ENCODE measurements at places on chromosomes 12 and 14.

DNA sequence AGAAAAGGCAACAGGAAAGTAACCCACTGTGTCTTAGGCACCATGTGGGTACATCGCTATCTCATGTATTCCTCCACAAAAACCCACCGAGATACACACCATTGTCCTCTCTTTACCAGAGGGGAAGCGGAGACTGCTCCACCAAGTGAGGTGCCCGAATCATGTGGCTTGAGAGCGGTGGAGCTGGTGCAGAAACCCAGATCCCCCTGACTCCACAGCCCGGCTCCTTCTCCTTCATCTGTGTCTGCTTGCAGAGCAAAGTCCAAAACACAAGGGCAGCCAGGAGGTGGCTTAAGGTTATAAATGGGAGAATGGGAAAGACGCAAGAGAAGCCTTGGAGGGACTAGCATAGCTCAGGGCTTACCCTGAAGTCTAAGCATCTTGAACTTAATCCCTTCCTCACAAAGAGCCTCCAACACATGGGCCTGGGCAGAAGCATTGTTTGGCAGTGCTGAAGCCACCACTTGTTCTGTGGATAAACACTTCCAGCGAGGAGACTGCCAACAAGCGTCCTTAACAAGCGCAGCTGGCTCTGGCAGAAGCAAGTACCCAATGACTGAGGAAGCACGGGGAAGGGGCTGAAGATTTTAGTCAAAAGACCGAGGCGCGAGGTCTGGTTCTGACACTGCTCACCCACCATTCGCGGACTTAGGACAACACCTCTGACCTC lies 83.0 kb downstream of the TTC7B start:
- no peak for DNase-seq

- no peak for DNase-seq
Observed at GRCh38 chr14:56552615-56553014, 27.0 kb upstream of the TMEM260 start.

GRCh38 chr12:102024765-102025164 lies 37.0 kb downstream of the WASHC3 start:
- DNase-seq: no peak

DNA sequence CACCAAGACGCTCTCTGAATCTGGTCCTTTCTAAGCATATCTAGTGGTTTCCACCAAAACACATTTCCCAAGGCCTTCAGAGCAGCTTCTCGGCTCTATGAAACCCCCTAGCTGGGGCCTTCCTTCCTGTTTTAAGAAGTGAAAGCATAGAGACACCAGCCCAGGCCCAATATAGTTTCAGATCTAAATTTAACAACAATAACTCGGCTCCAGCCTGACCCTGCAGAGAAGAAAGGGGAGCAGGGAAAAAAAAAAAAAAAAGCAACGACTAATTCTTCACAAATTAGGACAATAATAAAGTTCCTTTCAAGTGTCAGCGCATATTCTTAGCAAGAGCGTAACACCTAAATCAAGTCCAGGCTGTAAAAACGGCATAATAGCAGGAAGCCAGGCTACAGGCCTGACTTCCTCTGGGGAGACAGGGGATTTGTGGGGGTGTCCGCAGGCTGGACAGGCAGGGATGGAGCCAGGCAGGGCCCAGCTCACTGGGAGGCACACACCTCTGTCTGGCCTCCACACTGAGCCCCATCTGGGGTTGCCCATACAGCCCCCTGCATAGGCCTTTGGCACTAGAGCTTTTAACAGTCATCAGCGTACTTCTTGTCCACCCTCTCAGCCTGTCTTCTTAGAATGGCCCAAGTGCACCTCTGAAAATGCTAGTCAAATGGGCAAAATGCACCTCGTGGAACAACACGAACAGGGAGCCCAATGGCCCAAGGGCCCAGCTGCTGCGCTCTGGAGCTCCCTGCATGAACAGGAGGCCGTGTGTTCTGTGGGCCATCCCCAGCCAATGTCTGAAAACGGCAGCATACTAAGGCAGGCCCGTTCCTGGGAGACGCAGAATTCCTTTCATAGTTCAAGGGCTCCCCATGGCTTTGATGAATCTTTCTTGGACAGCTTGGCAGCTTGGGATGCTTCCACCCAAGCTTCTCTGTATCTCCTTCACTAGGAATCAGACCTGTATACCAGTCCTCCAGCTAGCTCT lies 772.9 kb downstream of the MED13L start:
- no peak for DNase-seq

GRCh38 chr14:56216626-56217379 lies 98.6 kb downstream of the PELI2 start:
- no peak for DNase-seq

- DNase-seq: no peak
Observed at GRCh38 chr12:9237286-9237685, 29.1 kb upstream of the PZP start.

GRCh38 chr14:106490442-106490841 lies 964.1 kb downstream of the TMEM121 start:
- DNase-seq: no peak

DNA sequence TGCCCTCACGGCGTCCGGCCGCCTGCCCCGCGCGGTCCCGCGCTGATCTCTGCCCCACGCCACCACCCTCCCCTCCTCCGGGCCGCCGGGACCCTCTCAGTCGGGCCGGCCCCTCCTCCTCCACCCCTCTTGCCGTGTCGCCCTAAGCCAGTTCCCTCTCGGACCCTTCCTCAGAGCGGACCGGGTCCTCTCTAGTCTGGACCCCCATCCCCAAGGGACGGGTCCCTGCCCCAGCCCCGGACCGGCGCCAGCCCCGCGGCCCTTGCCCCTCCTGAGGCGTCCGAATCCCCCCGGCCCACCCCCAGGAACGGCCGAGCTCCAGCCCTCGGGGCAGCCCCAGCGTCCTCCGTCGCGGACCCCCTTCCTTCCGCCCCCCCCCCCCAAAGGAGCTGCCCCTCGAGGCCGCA lies 485 bp downstream of the PPP4R4 start:
- DNase-seq: no peak

GRCh38 chr14:51735851-51736250 lies 84.1 kb downstream of the FRMD6 start:
- no peak for DNase-seq

DNA sequence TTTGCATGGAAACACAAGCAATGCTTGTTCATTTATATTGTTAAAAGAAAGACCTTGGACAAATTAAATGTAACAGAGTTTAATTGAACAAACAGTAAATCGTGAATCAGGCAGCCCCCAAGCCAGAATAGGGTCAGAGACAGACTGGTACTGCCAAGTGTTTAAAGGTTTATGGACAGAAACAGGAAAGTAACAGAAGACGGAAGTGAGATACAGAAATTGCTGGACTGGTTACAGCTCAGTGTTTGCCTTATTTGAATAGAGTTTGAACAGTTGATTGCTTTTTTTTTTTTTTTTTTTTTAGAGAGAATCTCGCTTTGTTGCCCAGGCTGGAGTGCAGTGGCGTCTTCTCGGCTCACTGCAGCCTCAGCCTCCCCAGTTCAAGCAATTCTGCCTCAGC lies 50.3 kb downstream of the DAO start:
- no peak for DNase-seq

DNA sequence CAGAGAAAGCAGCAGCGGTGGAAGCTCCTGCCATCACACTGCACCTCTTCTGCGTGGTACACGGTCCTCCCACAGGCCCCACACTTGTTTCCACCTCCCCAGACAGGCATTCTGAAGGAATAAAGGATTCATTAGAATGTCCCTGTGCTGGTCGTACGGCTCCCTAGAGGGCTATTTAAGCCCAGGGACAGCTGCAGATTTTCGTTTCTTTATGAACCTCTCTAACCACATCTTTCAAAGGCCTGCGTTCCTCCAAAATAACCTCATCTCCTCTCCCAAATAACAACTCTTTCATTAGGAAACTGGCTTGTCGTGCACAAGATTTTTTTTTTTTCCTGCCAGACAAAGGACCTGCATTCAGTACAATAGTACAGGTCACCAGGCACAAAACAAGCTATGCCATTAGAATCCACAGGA lies 12.7 kb downstream of the CSRP2 start:
- DNase-seq: no peak

DNA sequence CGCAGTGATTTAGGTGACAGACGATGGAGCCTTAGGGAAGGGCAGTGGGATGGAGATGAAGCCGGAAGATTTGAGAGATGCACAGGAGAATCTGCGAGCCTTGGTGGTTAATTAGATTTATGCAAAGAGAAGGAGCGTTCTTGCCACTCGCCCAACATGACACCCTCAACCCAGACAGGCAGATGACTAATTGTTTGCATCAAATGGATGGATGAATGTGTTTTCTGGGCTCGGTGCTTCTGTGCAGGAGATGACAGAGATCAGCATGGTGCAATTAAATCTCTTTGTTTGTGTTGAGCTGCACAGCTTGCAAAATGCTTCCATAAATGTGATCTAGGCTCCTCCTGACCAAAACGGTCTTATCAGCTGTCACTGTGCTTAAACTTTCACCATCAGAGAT lies 202.3 kb upstream of the PRMT8 start:
- no peak for DNase-seq

GRCh38 chr14:76832503-76832988 lies 6.3 kb downstream of the LRRC74A start:
- DNase-seq: no peak

GRCh38 chr14:20998139-20998538 lies 954 bp upstream of the SLC39A2 start:
- DNase-seq: no peak

DNA sequence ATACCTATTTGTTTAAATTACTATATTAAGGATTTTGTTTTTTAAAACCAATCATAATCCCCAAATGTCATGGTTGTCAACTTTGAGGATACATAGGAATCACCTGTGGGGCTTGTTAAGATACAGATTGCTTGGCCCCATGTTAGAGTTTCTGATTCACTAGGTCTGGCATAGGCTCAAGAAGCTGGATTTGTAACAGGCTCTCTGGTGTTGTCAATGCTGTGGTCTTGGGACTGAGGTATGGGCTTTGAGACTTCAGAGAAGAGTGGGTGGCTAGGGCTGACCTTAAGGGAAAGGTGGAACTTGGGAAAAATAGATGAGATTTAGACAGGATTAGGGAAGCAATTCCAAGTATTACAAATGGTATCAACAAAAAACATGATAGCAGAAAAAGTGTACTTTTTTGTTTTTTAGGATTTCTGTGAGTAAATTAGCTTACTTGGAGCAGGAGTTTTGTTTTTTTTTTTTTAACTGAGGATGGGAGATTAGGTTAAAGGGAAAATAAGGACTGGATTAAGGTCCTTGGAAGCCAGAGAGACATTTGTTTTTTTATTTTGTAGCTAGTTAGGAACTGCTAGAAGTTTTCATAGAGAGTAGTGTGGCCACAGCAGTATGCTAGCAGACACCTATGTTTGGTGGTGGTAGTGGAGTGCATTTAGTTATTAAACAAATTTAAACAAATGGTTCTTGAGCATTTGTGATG lies 88.6 kb downstream of the RAD51B start:
- DNase-seq: no peak

DNA sequence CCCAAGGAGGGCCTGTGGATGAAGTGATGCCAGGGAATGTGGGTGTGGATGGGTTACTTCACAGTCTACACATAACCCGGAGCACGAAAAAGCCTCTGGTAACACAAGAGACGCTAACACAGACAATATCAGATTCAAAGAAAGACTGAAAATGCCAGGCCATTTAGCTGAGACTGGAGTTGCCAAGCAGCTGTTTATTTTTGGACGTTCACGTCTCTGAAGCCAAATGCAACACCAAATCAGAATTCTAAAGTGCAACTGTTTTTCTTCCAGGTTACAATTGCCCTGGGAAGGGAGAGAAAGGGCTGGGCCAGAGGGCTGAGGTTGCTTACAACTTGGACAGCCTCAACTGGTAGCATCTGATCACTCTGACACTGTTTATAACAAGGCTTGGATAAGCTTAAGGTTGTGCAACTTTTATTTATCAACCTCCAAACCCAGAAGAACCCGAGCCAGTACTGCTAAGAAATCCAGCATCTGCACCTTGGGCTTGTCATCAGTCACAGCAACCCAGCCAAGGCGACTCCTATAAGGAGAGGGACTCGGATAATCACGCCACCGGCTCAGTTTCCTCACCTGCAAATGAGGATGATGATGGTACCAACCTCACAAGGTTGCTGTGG lies 24.8 kb downstream of the NUAK1 start:
- DNase-seq: no peak

- DNase-seq: no peak
Observed at GRCh38 chr12:110775997-110776396, 33.3 kb upstream of the PPP1CC start.

GRCh38 chr12:53345486-53346188 lies 9.5 kb upstream of the SP7 start:
- no peak for DNase-seq
